Stimulated activated CD4-positive, alpha-beta T cell treated with anti-CD3 and anti-CD28 coated beads, Interleukin-15, amount 100 ng/mL, for 48 hours (primary cell): ENCODE measurements at places on chromosomes 5 and 9.

DNA sequence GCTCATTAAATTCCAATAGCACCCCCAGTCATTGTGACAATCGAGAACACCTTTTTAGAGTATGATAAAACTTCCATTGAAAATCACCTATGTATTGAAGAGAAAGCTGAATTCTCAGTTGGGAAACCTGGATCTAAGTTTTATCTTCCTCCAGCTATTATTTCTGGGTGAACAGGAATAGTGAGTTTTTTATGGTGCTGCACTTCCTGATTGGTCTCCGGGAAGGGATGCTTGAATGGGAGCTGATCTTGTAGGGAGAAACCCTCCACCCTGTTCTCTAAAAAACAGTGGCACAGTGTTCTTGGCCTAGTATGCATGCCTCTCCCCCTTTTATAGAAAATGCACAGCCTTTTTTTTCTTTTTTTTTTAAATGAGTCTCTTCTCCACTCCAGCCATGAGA lies 112.2 kb downstream of the ACTBL2 start:
- DNase-seq, result no peak

DNA sequence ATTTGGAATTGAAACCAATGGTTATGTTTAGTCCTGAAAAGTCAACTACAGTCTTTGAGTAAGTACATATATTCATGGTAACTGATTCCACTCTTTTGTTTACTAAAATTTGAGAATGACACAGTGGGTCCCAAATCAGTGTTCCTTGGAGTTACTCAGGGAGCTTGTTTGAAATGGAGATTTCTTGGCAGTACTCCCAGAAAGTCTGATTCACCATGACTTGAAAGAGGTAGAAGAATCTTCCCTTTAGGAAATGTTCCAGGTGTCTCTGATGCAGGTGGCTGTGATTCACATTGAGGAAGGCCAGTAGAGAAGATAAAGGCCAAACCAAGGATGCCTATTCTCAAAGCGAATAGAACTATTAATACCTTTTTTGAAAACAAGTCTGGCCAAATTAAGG lies 1078.3 kb downstream of the CDH12 start:
- DNase-seq, result no peak

DNA sequence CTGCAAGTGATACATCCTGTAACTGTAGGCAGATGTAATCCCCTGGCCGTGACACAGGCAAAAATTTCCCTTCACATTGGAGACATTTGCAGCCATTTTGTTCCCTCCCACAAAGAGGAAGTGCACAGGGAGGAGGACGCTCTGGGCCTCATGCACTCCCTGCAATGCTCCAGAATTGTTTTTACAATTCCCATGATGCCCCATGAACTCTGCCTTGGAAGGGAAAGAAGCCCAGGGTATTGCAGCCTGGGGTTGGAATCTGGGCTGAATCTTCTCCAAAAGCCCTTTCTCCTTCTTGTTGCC lies 491.7 kb downstream of the CCDC171 start:
- no peak for DNase-seq

- DNase-seq, result no peak
Measured at GRCh38 chr9:113587471-113588031, 124.0 kb downstream of the RGS3 start.

GRCh38 chr9:6106711-6107339 lies 91.4 kb upstream of the RANBP6 start:
- no peak for DNase-seq

DNA sequence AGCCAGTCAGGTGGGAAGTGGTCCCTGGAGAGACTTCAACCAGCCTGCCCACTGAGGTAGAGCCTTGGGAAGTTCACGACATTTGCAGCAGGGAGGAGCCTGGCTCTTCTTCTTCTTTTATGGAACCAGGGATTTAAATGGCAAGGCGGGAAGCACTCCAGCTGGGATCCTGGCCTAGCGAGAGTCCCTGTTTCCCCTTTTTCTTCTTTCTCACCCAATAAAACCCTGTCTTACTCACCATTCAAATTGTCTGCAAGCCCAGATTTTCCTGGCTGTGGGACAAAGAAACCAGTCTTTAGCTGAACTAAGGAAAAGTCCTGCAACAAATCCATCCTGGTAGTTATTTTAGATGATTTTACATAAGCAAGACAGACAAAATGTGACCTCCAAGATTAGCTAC lies 503.7 kb downstream of the CDH10 start:
- DNase-seq, result no peak

DNA sequence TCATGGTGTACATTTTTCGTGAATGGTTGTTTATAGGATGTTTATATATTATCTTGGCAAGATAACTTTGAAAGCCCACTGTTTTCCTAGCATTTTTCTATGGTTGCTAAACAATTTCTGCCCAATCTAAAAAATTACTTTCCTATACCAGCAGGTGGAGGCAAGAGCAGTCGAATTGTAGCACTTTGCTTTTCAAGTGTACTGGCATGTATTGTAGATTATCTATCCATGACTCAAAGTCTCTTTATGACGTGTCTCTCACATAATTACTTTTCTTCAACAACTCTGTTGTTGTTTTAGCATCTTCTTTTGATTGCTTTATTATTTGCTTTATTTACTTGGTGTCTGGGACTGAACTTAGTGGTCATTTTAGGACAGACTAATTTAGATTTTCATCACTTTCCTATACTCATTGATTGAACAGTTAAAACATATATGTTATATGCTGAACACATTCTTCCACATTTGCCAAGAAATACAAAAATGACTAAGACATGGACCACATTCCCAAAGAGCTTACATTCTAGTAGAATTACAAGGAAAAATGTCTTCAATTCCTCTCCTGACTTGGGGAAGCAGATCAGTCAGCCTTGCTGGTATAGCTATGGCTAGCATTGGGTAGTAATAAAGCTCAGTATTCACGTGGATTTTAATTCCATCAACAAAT lies 20.7 kb downstream of the NLN start:
- no peak for DNase-seq

GRCh38 chr5:38892363-38892762 lies 46.6 kb downstream of the OSMR start:
- DNase-seq, result no peak

DNA sequence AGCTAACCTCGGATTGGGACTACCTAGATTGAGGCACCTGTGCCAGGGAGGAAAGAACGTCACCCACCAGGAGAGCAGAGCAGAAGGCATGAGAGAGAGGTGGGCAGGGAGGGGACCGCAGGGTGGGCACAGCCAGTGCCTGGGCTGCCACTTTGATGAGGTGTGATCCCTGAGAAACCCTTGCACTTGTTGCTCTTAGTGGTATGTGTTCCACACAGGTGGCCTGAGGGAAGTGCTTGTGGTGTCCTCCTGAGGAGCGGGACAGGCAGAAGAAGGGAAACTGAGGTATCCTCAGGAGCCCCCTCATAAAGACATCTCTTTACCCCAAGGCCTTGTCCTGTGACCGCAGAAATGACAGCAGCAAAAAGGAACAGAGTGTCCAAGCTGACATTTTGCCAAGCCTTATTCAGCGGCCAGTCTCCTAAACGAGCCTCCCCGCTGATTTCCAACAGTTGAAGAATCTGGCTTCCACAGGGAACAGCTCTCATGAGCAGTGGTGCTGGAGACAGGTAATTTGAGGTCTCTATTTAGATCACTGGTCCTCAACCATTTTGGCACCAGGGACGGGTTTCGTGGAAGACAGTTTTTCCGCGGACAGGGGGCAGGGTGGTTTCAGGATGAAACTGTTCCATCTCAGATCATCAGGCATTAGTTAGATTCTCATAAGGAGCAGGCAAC lies 82.4 kb downstream of the FOXD1 start:
- DNase-seq, result no peak

GRCh38 chr5:44885903-44886302 lies 77.2 kb downstream of the MRPS30 start:
- no peak for DNase-seq

- no peak for DNase-seq
Measured at GRCh38 chr5:40447438-40447837, 232.3 kb upstream of the PTGER4 start.

DNA sequence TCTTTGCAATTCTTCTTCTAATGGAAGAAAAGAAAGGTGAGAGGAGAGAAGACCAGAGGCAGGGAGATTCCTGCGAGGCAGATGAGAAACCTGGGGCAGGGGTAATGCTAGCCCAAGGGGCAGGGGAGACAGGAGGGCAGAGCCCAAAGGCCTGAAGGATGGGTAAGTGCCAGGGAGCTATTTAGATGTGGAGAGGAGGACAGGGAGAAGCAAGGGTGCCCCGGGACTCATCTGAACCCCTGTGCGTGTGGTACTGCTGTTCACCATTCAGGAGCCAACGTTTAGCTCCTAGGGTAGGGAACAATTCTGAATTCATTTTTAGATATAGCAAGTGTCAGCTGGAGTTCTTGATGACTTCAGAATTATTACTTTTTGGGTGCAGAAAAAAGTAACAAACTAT lies 122.7 kb upstream of the ALDH1B1 start:
- no peak for DNase-seq

DNA sequence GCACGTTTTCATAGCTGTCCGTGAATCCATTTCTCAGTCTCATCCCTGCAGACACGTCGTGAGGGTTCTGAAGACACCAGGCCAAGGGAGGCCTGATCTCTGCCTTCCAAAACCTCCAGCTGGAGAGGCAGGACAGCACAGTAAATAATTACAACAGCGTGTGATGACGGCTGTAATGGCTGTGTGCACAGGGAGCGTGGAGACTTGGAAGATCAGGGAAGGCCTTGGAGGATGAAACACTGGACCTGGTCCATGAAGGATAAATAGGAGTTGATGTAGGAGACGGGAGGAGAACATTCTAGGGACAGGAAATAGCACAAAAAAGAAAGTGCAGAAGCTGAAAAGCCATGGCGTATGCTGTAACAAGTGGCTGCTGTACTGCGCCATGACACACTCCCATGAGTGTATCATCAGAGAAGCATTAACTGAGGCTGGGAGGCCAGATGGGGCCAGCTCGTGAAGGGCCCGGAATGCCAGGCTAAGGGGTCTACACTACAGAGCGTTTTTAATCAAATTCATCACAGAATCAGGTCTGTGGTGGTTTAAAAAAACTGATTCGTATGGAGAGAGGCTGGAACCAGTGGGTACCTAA lies 97.2 kb downstream of the CRB2 start:
- DNase-seq, result no peak

DNA sequence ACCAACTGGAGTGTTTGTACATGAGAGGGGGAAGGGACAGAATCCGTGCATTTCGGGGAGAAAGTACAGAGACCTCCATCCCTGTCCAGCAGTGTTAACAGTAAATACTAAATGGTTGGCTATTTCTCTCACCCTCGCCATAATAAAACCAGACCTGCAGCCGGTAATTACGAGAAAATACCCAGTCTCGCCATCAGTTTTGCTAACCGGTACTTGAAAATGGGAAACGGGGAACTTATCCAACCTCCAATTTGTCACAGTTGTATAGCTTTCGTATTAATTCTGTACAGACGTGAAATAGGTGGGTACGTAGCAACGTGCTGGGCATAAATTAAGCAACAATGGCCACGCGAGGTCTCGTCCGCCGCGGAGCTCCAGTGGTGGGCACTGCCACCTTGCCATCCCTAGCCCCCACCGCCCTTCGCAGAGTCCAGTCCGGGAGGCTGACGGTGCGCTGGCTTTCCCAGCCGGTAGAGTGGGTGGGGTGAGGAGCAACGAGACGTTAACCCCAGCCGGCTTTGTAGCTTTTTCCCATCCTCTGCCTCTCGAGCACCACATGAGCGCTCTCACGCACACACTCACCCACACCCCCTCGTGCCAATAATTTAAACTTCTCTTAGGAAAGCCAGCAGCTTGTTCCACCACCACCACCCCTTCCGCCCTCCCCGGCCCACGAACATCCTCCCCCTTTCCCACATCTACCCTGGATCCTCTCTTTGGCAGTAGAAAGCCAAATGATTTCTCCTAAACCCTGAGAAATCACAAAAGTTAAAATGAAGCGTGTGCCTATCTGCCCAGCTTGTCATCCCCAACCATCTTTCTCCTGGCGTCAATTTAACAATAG lies 1.8 kb downstream of the ELAVL2 start:
- DNase-seq, result no peak

- DNase-seq, result no peak
Measured at GRCh38 chr5:15116996-15117395, 245.4 kb upstream of the ANKH start.

- no peak for DNase-seq
Measured at GRCh38 chr5:3226196-3226920, 369.3 kb upstream of the IRX1 start.

GRCh38 chr5:81904166-81904565 lies 67.7 kb upstream of the ATG10 start:
- no peak for DNase-seq

DNA sequence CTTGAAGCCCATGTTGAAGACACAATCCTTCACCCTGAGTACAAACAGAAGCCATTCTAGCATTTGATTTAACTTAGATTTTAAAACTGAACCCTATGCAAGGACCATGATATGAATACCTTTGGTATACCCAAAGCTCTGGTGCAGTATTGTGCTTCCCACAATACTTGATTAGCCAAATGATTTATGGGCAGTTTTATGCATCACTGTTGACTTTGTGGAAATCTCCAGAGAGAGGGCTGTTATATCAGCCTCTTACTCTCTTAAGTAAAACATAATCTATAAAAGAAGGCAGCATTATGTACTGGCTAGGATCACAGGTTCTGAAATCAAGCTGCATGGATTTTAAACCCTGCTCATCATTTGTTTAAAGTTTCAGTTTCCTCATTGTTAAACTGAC lies 762.8 kb downstream of the EFNA5 start:
- no peak for DNase-seq

DNA sequence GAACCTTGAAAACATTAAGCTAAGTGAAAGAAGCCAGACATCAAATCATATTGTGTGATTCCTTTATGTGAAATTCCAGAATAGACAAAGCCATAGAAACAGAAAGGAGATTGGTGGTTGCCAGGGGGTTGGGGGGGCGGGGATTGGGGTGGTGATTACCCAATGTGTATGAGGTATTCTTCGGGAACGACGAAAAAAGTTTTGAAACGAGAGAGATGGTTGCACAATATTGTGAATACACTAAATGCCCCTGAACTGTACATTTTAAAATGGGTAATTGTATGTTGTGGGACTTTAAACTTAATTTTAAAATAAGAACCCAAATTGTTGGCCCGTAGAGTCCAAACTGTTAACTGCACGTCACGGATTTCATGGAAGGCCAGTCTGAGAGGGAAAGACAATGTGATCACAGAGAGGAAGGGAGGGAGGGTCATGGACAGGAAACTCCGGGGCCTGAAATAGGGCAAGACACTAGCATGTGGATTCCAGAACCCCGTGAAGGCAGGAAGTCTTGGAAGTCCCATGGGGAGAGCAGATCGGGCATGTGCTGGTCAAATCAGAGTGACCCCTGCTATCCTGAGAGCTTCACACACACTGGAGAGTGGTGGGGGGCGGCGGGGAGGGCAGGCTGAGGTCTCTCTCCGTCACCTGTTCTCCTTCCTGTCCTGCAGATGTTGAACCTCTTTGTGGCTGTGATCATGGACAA lies 218.4 kb downstream of the CACNA1B start:
- no peak for DNase-seq
